PC-3 (cell line): ENCODE measurements at places on chromosomes 6 and 20.

- no peak for DNase-seq
These were observed 401.5 kb upstream of the SASH1 start for GRCh38 chr6:147941143-147941542.

GRCh38 chr6:157989541-157990289, 8.1 kb downstream of the SYNJ2 start:
- DNase-seq, result peak; percentile 86

- no peak for DNase-seq
These were observed 65.8 kb downstream of the PRL start for GRCh38 chr6:22231050-22231449.

- DNase-seq, result no peak
These were observed 17.7 kb upstream of the PDE7B start for GRCh38 chr6:135833771-135834170.

GRCh38 chr6:122422614-122423267, 23.3 kb downstream of the HSF2 start:
- DNase-seq, result no peak
